ENCODE measurements at places on chromosomes 11 and 22.

GRCh38 chr22:19174106-19175025, 4.2 kb downstream of the SLC25A1 start:
- peaks cover 22% of the 10 kb centered on the region for H3K36me3 ChIP-seq
- peak; percentile 65 for DNase-seq
- peaks cover 3% of the 10 kb centered on the region for H3K4me1 ChIP-seq
- peaks cover 4% of the 10 kb centered on the region for H3K27me3 ChIP-seq

GRCh38 chr11:116910378-116910777, 73.0 kb upstream of the APOA1 start:
- no peak overlapping the region for H3K27ac ChIP-seq
- no peak for DNase-seq
- H3K36me3 ChIP-seq: no peaks in the 10 kb centered on the region
- H3K27me3 ChIP-seq: no peaks in the 10 kb centered on the region
- H3K4me3 ChIP-seq: no peak overlapping the region
- H3K4me1 ChIP-seq: no peaks in the 10 kb centered on the region

- H3K36me3 ChIP-seq: peaks cover 60% of the 10 kb centered on the region
- no peak overlapping the region for H3K4me3 ChIP-seq
- H3K27ac ChIP-seq: no peak overlapping the region
- peaks cover 19% of the 10 kb centered on the region for H3K27me3 ChIP-seq
Observed at GRCh38 chr22:39514373-39514973, 5.9 kb upstream of the ATF4 start.

DNA sequence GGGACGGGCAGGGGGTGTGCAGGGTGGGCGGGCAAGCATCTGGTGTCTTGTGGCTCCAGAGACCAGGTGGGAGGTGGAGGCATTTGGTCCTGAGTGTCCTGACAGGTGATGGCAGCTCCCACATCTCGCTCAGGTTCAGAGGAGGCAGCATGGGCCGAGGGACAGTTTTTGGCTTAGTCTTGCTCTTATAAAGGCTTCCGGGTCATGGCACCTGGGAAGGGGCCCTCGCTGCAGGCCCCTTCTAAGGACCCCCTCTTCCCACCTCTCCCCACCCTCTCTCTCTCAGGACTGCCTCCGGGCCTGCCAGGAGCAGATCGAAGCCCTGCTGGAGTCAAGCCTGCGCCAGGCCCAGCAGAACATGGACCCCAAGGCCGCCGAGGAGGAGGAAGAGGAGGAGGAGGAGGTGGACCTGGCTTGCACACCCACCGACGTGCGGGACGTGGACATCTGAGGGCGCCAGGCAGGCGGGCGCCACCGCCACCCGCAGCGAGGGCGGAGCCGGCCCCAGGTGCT, 9.9 kb downstream of the CCND1 start:
- no peak for DNase-seq
- H3K27ac ChIP-seq: no peak overlapping the region
- H3K36me3 ChIP-seq: peaks cover 64% of the 10 kb centered on the region
- H3K4me1 ChIP-seq: no peaks in the 10 kb centered on the region
- no peaks in the 10 kb centered on the region for H3K27me3 ChIP-seq

DNA sequence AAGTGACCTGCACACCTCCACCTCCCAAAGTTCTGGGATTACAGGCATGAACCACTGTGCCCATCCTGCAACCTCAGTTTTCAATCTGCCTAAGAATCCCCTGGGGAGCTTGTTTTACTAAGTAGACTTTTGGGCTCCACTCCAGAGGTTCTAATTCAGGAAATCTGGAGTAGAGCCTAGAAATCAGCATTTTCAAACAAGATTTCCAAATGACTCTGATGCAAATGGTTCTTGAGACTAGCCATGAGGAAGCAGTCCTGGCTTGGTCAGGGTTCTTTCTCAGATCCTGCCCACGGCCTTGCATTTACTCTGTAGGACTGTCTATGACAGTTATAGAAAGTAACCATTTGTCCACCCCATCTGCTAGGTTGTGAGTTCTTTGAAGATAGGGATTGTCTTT, 1.6 kb upstream of the KCNE3 start:
- H3K4me1 ChIP-seq: peaks cover 4% of the 10 kb centered on the region
- H3K36me3 ChIP-seq: no peaks in the 10 kb centered on the region
- H3K27ac ChIP-seq: no peak overlapping the region
- H3K4me3 ChIP-seq: no peak overlapping the region

DNA sequence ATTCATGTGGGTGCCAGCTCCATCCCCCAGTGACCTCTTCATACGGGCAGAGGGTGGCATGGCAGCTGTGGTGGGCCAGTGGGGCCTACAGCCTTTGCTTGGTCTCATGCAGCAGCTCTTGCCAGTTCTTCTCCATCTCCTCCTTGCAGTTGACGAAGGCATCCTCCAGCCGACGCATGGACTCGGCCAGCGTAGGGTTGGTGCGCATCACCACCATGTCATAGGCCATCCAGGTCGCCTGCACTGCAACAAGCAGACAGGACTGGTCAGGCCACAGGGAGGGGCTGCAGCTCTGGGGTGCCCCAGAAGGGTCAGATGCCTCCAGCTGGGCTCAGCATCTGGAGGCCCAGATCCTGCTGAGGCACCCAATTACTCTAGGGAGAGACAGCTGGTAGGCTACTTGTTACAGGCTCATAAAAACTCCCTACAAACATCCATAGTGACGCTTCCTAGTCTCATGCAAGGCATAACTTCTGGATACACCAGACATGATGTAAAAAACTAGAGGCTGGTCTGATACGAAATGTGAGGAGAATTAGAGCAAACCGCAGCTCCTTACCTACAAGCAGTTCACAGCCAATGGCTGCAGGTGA, 5.6 kb downstream of the KLHDC7B start:
- no peak overlapping the region for H3K27ac ChIP-seq
- no peak overlapping the region for H3K4me3 ChIP-seq
- H3K27me3 ChIP-seq: no peaks in the 10 kb centered on the region
- H3K36me3 ChIP-seq: no peaks in the 10 kb centered on the region

DNA sequence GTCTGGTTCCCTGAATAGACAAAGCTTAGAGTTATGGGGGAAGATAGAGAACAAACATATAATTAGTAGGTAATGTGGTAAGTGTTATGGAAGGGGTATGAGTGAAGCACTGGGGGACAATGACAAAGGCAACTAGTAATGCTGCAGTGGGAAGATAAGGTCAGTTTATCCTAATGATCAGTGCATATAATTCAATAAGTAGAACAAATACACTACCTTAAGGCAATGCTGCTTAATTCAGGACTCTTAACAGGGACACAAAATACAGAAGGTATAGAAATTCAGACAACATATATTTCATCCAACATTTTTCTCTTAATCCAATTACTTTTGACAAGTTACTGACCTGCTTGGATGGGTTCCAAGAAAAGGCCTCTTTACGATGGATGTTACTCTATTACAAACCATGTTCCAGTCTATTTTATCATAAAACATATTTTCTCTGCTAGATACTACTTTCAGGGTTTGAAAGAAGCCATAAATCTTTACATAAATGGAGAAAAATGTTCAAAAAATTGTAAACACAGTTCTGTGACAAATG, 1186.2 kb downstream of the LRRC4C start:
- no peak overlapping the region for H3K27ac ChIP-seq
- H3K36me3 ChIP-seq: no peaks in the 10 kb centered on the region
- no peak for DNase-seq
- no peak overlapping the region for H3K4me3 ChIP-seq

DNA sequence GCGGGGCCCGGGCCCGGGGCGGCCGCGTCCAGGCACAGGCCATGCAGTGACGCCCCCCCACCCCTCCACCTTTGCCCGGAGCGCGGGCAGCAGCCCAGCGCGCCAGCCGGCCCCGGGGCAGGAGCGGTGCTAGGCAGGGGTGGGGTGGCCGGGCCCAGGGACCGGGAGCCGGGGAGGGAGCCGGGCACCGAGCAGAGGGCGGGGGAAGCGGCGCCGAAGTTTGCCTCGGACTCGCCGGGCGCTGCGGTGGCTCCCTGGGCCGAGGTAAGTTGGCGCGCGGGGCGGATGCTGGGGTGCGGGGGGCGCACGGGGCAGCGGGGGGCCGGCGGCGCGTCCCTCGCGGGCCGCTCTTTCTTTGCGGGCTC, 332 bp downstream of the TEAD1 start:
- H3K27ac ChIP-seq: no peak overlapping the region
- DNase-seq: no peak

DNA sequence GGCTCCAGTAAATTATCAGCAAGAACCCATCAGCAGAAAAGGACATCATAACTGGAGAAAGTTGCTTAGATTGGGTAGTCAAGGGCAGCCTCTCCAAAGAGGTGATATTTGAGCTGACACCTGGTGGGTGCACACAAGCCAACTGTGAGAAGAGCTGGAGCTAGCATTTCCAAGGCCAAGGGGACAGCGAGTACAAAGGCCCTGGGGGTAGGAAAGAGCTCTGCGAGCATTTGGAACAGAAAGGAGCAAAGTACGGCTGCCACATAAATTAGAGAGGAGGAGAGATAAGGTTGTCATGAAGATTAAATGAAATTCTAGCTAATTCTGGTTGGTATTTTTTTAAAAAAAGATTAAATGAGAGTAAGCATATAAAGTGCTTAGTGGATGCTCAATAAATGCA, 21.7 kb upstream of the SMCO4 start:
- H3K4me3 ChIP-seq: no peak overlapping the region
- no peak for DNase-seq
- H3K27me3 ChIP-seq: no peaks in the 10 kb centered on the region
- no peaks in the 10 kb centered on the region for H3K36me3 ChIP-seq
- peaks cover 3% of the 10 kb centered on the region for H3K4me1 ChIP-seq
- H3K27ac ChIP-seq: no peak overlapping the region

DNA sequence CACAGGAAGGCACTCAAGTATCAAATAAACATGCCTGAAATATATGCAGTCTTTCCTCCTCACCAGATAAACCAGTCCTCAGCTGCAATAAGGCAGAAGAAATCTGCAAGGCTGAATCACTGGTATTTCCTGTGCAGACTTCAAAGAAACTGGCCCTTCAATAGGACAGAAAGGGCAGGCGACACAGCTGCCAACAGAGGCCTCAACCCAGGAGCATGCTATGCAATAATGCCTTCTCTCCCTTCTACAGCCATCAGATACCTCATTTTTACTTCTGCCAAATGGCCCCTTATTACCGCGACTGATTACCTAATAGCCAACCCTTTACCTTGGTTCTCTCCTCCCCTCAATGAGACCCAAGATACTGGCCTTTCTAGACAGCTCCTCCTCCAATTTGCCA, 8.0 kb downstream of the NUMA1 start:
- H3K4me1 ChIP-seq: peaks cover 5% of the 10 kb centered on the region
- H3K36me3 ChIP-seq: peaks cover 3% of the 10 kb centered on the region
- H3K4me3 ChIP-seq: no peak overlapping the region
- no peak overlapping the region for H3K27ac ChIP-seq
- no peaks in the 10 kb centered on the region for H3K27me3 ChIP-seq

- no peak for DNase-seq
- no peaks in the 10 kb centered on the region for H3K36me3 ChIP-seq
- no peaks in the 10 kb centered on the region for H3K27me3 ChIP-seq
- H3K4me1 ChIP-seq: no peaks in the 10 kb centered on the region
Observed at GRCh38 chr11:106848526-106848925, 169.8 kb downstream of the GUCY1A2 start.

DNA sequence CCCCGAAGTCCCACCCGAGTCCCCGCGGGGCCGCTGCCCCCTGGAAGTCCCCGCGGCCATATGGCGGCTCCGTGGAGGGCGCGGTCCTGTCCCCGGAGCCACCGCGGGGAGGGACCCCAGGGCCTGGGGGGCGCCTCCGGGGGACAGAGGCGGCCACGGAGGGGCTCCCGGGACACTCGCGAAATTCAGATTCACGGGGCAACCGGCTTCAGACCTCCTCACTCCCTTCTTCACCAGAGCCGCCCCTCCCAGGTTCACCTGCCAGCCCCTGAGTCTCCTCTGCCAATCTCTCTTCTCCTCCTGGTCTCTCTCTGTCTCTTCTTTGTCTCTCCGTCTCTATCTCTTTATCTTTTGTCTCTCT, 28.2 kb upstream of the TOLLIP start:
- H3K27me3 ChIP-seq: peaks cover 9% of the 10 kb centered on the region
- no peak for DNase-seq
- peaks cover 14% of the 10 kb centered on the region for H3K36me3 ChIP-seq
- no peak overlapping the region for H3K27ac ChIP-seq

GRCh38 chr22:30038219-30038618, 42.0 kb upstream of the HORMAD2 start:
- no peaks in the 10 kb centered on the region for H3K36me3 ChIP-seq
- no peak overlapping the region for H3K27ac ChIP-seq
- no peak for DNase-seq
- H3K4me3 ChIP-seq: no peak overlapping the region

DNA sequence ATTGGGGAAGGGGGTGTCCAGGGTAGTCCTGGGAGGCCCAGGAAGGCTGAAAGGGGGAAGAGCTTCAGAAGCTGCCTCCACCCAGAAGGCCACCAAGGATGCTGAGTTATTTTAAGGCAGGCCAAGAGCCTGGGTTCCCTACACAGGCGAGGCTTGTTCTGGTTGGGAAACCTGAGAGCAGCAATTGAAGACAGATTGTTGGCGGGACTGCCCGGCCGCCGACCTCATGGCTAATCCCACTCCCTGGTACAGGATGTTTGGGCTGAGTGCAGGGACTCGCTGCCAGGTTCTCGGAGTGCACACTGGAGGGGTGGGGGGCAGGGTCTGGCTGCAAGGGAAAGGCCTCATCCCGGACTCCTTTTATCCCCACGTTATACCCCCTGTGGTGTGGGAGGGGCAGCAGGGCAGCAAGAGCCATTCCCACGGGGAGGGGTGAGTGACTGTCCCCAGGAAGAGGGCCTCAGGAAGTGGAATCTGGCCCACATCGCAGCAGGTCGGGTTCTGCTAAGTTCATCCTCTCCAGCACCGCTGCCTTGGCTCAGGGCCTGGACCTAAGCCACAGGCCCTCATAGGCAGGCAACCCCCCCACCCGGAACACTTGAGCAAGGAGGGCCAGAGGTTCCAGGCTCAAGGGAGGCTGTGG, 43.6 kb upstream of the PRR5 start:
- H3K4me3 ChIP-seq: no peak overlapping the region
- DNase-seq: peak; percentile 33
- H3K27ac ChIP-seq: no peak overlapping the region
- H3K36me3 ChIP-seq: no peaks in the 10 kb centered on the region
- no peaks in the 10 kb centered on the region for H3K4me1 ChIP-seq
- H3K27me3 ChIP-seq: no peaks in the 10 kb centered on the region

- no peaks in the 10 kb centered on the region for H3K4me1 ChIP-seq
- H3K4me3 ChIP-seq: no peak overlapping the region
- H3K27ac ChIP-seq: no peak overlapping the region
- H3K27me3 ChIP-seq: no peaks in the 10 kb centered on the region
- H3K36me3 ChIP-seq: peaks cover 91% of the 10 kb centered on the region
- no peak for DNase-seq
Observed at GRCh38 chr11:117166491-117166890, 12.1 kb upstream of the SIDT2 start.

All from H9 (cell line).